HAP-1 (cell line): ENCODE measurements at places on chromosomes 7 and 10.

- DNase-seq: no peak
Measured at GRCh38 chr7:45575501-45576248, 1.5 kb downstream of the ADCY1 start.

- no peak for DNase-seq
Measured at GRCh38 chr10:131617113-131617858, 283.5 kb upstream of the PPP2R2D start.

DNA sequence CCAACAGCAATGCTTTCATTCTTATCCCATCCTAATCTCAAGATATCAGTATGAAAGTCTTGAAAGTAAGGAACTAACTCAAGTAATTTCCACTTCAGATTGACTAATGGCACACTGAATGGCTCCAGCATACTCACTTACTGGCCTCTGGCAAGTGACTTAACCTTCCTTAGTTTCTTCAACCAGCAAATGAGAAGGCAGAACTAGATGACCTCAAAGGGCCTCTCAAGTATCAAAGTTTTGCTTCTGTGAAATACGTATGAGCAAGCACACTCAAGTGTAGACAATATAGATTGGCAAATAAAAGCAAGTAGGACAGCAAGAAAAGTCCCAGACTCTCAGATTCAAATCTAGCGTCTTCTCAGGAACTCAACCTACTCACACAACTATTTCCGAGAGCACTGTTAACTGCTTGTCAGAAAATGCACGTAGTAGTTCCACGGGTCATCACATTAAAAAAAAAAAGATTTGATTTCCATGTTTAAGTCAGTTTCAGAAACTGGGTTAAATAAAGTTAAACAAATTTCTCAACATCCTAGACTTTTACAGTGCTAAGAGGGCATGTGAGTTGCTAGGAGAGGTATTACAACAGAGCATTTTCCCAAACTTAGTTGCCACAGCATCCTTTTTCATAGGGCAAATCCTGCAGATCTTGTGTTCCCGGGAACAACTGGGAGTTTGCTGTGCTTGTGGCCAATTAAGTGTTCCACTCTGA lies 276.9 kb upstream of the KLF14 start:
- no peak for DNase-seq

DNA sequence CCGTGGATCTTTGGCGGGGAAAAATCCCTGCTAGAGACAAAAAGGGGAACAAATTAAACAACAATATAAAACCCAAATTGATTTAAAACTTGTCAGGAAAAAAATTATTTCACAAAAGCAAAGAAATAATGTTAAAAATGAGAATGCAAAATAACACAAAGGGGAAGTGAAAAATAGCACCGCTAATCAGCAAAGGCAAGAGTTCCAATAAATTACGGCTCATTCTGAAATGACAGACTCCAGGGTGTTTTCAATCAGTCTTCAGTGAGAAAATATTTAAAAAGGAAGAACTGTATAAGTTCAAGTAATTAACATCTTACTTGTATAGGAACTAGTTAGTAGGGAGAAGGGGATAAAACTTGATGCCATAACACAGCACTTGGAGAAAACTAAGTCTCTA lies 336.8 kb downstream of the LRRTM3 start:
- DNase-seq: no peak

DNA sequence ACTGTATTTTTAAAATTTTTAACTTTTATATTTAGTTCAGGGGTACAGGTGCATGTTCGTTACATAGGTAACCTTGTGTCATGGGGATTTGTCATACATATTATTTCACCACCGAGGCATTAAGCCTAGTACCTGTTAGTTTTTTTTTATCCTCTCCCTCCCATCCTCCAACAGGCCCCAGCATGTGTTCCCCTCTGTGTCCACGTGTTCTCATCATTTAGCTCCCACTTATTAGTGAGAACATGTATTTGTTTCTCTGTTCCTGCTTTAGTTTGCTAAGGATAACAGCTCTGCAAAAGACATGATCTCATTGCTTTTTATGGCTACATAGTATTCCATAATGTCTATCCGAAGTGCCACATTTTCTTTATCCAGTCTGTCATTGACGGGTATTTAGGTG lies 22.4 kb upstream of the ITGA8 start:
- DNase-seq: no peak

DNA sequence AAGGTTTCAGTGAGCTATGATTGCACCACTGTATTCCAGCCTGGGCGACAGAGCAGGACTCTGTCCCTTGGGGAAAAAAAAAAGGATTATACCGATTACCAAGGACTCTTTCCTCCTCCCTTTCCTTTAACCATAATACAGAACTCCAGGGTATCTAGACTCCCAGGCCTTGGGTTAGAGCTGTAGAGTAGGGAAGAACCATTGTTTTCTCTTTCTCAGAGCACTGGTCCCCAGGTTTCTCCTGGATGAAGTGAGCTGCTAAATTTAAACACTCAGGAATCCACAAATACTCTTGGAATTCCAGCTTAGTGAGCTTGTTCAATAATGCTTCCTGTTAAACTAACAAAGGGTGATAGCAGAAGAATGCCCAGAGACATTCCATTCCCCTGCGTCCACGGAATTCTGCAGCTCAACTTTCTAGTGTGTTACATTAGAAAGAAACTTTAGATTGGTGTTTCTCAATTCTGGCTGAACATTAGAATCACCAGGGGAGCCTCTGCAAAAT lies 14.6 kb upstream of the RPEL1 start:
- peak; percentile 97 for DNase-seq

GRCh38 chr10:15189133-15189885 lies 20.8 kb upstream of the NMT2 start:
- no peak for DNase-seq

DNA sequence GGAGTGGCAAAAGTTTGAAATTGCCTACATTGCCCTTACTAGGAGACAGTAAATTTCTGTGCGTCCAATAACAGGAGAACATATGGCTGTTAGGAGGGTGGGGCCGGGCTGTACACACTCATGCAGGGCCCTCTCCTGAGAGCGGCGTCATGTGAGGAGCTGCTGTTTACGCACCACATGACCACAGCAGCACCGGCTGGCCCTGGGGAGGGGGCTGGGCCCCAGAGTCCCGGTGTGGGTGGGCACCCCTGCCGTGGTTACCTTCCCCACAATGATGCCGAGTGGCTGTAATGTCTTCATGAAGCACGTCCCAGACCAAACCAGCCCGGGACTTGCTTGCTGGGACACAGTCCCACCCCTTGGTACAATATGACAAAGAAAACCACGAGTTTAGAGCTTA lies 308.7 kb downstream of the DNAJB6 start:
- no peak for DNase-seq

GRCh38 chr10:132139526-132139925 lies 47.2 kb upstream of the DPYSL4 start:
- DNase-seq: no peak

GRCh38 chr7:64314566-64314965 lies 805 bp downstream of the ZNF736 start:
- no peak for DNase-seq

GRCh38 chr10:114367351-114368056 lies 36.8 kb downstream of the AFAP1L2 start:
- no peak for DNase-seq

- DNase-seq: no peak
Measured at GRCh38 chr7:14714161-14714728, 188.3 kb downstream of the DGKB start.

DNA sequence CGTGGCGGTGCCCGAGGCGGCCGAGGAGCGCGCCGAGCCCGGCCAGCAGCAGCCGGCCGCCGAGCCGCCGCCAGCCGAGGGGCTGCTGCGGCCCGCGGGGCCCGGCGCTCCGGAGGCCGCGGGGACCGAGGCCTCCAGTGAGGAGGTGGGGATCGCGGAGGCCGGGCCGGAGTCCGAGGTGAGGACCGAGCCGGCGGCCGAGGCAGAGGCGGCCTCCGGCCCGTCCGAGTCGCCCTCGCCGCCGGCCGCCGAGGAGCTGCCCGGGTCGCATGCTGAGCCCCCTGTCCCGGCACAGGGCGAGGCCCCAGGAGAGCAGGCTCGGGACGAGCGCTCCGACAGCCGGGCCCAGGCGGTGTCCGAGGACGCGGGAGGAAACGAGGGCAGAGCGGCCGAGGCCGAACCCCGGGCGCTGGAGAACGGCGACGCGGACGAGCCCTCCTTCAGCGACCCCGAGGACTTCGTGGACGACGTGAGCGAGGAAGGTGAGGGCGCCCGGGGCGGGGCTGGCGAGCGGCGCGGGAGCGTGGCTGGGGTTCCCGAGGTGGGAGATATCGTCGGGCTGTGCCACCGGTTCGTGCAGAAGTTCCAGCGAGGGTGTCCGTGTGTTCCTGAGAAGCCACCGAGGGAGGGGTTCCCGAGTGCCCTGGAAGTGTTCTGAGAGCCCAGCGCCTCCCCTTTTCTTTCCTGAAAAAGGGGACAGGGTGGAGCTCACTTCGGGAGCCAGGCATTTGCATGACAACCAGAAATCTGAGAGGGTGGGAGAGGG lies 495 bp downstream of the EIF3B start:
- no peak for DNase-seq

DNA sequence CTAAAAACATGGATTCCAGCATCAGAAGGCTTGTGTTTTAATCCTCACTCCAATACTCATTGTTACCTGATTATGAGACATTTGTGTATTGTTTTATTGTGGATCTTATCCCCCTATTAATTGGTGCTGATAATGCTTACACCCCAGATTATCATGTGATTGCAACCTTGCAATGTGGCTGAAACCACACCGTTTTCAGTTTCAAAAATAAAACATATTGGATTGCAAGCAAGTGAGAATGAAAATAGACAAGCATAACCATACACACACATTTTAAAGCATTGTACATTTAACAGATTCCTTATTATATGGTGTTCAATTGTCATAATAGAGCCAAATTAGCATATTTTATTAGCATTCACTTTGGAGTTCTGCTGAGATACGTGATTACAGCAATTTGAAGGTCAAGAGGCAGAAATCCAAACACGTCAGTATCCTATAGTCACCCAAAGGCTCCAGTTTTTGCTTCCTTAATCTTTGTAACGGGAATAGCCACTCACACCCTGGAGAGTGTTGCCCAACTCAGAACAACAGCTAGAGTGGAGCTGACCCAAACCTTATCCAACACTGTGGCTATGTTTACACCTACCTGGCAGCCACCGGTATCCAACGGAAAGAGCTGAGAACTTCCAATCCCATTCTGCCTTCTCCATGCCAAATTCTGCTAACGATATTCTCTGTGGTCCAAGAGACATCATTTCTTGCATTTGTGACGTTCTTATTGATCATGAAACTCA lies 317.1 kb upstream of the KLF6 start:
- DNase-seq: no peak

GRCh38 chr10:109953766-109954165 lies 30.5 kb upstream of the XPNPEP1 start:
- no peak for DNase-seq

GRCh38 chr10:128916383-128916782 lies 550.7 kb upstream of the MGMT start:
- DNase-seq: no peak

- no peak for DNase-seq
Measured at GRCh38 chr10:12716042-12716441, 285.5 kb downstream of the CCDC3 start.

- DNase-seq: no peak
Measured at GRCh38 chr10:51498424-51498823, 201.0 kb downstream of the CSTF2T start.

DNA sequence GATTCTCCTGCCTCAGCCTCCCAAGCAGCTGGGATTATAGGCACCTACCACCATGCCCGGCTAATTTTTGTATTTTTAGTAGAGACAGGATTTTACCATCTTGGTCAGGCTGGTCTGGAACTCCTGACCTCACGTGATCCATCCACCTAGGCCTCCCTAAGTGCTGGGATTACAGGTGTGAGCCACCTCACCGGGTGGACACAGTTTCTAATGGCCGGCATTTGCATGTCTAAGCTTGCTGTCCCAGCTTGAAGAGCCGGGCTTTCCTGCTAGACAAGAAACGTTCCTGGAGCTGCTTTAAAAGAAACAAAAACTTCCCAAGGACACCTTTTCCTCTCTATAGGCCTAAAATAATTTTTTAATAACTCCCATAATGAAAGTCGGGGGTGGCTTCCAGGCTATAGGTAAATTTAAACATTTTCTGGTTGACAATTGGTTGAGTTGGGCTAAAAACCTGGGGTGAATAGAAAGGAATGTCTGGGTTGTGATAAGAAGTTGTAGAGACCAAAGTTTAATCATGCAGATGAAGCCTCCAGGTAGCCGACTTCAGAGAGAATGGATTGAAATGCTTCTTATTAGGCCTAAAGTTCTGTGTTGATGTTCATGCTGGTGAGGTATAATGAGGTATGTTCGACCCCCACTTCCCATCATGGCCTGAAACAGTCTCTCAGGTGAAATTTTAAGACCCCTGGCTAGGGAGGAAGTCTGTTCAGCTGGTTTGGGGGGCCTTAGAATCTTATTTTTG lies 8.8 kb downstream of the ACADSB start:
- DNase-seq: no peak

GRCh38 chr10:118448744-118449143 lies 106.6 kb upstream of the FAM204A start:
- no peak for DNase-seq

- no peak for DNase-seq
Measured at GRCh38 chr7:82615527-82615926, 171.9 kb upstream of the CACNA2D1 start.

- no peak for DNase-seq
Measured at GRCh38 chr7:128811631-128812430, 18.4 kb upstream of the FLNC start.

DNA sequence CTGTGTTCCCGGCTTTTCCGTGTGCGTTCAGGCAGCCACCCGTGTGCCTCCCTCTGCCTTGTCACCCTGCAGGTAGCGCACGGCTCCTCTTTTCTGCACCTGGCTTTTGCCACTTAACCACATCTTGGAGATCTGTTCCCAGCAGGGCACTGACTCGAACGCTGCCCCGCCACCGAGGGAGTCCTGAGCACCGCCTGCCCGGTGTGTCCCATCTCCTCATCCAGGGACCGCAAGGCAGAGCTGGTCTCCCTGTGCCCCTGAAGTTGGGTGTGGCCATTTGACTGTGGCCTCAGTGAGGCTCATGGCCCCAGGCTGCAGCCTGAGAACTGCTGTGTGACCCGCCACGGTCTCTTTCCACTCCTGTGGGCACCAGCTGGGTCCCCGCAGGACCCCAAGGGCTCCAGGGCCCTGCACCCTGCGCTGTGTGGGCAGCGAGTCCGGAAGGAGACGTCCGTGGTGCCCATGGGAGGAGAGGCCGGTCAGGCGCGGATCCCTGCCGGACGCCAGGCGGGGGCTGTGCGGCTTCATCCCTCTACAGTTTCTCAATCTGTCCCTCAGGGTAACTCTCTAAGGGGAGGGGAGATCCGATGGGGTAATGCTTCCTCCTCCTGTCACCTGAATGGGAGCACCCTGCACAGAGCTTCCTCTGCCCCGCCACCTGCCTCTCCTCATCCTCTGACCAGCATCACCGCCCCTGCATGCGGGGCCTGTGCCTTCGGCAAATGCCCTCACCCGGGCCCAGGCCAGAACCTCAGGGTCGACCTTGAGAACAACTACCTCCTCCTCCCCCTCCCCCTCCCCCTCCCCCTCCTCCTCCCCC lies 1.8 kb upstream of the INTS1 start:
- no peak for DNase-seq

DNA sequence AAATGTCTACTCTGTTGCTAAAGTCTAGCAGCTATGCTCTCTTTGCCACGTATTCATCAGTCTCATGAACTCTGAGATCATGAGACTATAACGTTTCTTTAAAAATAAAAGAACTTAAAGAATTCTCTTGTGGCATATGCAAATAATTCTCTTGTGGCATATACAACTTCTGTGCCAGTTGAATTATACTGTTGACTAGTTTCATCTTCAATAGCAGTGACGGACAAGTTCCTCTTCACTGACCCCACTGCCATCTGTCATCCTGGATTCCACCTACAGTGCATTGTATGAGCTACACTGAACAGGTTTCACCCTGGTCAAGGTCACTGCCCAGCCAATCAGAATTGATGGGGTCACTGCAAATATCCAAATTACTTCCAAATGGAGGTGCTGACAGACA lies 88.2 kb downstream of the CD36 start:
- no peak for DNase-seq
